ENCODE measurements at places on chromosomes 12 and 14.

DNA sequence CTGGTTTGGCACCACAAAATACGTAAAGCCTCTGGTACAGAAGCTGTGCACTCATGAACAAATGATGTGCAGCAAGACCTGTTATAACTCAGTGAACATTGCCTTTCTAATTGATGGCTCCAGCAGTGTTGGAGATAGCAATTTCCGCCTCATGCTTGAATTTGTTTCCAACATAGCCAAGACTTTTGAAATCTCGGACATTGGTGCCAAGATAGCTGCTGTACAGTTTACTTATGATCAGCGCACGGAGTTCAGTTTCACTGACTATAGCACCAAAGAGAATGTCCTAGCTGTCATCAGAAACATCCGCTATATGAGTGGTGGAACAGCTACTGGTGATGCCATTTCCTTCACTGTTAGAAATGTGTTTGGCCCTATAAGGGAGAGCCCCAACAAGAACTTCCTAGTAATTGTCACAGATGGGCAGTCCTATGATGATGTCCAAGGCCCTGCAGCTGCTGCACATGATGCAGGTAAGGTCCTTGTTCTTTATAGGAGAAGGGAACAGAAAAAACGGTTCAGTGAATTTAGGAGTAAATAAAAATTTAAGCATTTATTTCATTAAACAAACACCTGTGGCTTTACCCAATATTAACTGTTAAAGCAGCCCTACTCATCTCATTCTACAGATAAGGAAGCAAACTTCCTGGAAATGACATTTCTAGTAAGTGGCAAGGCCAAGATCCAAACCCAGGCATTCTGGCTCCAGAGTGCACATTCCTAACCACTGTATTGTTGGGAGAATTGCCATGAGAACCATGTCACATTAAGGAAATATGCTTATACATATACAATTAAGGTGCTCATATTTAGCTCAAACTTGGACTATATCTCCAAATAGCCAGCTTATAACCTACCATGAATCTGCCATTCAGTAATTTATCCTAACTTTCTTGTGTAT, 11.7 kb downstream of the COCH start:
- DNase-seq: no peak

GRCh38 chr14:61565181-61565580, 130.1 kb upstream of the HIF1A start:
- no peak for DNase-seq

- no peak for DNase-seq
Measured at GRCh38 chr12:21568115-21568514, 36.5 kb downstream of the GYS2 start.

- no peak for DNase-seq
Measured at GRCh38 chr12:95944108-95944704, 1.1 kb downstream of the AMDHD1 start.

GRCh38 chr14:38212111-38212510, 4.4 kb downstream of the SSTR1 start:
- no peak for DNase-seq

DNA sequence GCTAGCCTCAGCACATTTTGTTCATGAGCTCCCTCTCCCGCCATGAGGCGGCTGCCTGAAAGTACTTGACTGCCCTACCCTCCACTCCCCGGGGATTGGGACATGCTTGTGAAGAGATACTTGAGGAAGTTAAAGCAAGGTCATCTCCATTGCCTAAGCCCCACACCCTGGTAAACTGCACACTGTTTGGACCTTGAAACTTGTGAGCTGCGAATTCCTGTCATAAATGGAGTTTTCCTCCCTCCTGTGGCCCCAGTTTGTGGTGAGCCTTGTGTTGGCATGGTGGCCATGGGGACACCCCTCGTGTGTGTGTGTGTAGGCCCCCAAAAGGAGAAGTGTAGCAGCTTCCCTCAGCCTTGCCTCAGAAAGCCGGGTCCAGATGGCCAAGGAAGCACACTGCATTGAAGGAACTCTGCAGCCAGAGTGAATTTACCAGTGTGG, 395.5 kb downstream of the ZFP36L1 start:
- no peak for DNase-seq

- DNase-seq: no peak
Measured at GRCh38 chr14:24408764-24409163, 10.0 kb downstream of the NYNRIN start.

DNA sequence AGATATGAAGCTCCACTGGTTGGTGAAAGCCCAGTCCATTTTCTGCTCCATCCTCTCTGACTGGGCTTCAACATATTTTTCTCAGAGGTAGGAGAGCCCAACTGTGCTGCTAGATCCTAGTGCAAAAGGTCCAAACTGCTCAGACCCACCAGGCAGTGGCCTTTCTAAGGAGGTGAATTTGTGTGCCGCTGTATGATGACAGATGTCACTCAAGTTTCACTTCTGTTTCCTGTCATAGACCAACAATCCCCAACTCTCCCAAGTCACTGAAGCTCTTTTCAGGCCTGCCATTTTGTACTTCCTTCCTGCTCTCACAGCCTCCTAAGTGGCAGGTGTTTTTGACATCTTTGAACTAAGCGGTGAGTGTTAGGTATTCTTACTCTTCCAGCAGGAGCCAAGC, 16.4 kb upstream of the RNASE4 start:
- no peak for DNase-seq

DNA sequence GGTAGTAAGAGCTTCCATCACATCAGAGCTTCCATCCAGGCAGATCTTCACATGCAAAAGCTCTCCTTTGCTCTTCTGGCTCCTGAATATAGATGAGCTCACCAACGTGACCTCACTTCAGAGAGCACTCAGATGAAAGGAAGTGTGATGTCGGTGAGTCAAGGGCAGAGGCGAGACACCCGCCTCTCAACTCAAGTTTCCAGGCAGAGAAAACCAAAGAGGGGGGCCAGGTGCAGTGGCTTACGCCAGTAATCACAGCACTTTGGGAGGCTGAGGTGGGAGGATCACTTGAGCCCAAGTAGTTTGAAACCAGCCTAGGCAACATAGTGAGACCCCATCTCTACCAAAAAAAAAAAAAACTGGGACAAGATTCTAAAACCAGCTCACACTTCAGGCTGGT, 126.9 kb downstream of the DUSP6 start:
- DNase-seq: peak; percentile 46

DNA sequence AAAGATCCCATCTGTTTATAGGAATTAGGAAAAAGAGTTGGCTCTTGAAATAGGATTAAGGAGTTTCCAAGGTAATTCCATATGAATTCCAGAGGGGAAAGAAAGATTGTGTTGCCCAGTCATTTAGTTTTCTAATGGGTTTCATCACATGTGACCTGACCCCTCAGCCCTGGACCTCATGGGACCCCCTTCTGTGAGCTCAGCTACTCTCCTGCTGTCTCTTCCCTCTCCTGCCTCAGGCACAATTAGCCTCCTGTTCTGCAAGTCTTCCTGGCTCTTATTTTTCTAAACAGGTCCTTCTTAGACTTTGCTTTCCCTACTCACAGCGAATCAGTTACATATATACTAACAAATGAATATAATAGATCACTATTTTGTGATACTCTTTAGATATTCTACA, 237.7 kb downstream of the TRHDE start:
- no peak for DNase-seq

GRCh38 chr12:49550693-49551252, 11.9 kb downstream of the KCNH3 start:
- DNase-seq: no peak

GRCh38 chr12:88600272-88600671, 20.0 kb upstream of the KITLG start:
- DNase-seq: no peak

DNA sequence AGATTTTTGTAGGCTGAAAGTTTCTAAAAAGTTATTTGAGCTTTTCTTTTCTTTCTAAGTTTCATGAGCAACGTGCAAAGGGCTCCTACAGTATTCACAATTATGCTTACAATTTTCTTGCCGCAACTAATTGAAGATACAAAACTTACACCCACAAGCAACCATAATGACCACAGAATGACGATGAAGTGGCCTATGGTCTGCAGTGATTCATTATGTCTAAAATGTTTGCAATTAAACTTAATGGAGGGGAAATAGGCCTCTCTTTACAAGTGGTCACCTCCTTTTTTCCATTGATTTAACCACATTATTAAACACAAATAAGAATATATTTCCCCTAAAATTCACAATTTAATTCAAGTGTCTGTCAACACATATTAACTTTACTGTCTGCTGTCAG, 732.6 kb upstream of the FLRT2 start:
- peak; percentile 70 for DNase-seq

- DNase-seq: no peak
Measured at GRCh38 chr14:24437020-24437735, 5.4 kb downstream of the SDR39U1 start.

DNA sequence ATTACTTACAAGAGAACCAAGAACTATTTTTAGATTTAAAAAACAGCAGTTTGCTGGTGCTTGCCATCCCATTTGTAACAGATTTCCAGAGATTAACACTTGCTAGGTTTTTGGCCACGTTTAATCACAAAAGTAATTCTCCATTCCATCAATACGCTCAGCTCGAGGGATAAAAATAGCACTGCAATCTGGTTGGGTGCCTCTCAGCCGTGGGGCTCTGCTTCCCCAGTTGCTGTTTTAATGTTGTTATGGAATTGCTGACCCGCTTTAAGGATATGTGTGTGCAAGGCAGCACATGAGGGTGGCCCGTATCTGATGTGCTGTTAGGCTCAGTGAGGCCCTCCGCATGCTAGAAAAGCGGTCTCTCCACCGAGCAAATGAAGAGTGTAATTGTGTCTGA, 222.2 kb upstream of the TMEM260 start:
- DNase-seq: no peak

DNA sequence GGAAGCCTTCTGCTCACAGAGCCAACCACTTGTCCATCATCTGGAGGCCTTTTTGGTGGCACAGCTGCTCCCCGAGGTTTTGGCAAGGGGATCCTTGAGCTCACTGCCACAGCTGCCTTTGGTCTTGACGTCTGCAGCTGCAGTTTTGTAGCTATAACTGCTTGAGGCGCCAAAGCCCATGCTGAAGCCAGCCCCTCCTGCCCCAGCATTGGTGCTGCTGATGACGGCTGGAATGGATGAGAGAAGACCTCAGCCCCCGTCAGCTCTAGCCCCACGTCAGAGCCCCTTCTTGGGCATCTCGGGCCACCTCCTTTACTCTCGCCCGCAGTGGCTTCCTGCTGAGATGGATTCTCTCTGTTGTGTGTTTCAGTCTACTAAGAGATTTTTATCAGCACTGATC, 12.3 kb upstream of the KRT74 start:
- DNase-seq: no peak

DNA sequence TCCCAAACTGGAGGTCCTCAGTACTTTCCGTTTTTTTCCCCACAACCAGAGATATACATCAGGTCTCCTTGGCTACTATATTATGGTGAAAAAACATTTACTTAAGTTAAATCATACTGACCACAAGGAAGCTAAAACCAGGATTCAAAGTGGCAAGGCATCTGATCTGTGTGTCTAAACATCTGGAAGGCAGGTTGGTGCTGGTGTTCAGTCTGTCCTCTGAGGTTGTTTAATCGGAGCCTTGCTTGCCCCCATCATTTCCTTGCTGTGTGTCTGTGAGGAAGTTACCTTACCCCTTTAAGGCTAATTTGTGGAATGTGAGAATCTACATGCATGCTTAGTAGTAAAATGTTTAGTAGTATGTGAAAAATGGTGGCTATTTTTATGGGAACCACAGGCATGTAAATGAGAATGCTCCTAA, 75.6 kb downstream of the GALNT4 start:
- DNase-seq: no peak

DNA sequence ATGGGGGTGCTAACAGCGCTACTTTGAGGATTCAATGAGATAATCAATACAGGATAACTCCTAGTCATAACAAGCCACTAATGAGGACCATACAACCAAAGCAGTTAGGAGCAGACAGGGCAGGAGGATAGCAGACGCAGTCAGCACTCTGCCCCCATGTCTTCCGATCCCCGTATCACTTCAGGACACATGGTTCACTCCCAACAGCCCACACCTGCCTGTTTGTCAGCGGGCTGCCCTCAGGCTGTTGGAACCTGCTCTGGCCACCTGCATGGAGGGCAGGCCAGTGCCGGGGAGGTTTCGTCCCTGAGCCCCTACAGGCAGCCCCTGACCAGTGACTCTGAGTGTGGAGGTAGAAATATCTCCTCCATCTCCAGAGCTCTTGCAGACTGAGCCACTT, 37.1 kb upstream of the LTBP2 start:
- no peak for DNase-seq

DNA sequence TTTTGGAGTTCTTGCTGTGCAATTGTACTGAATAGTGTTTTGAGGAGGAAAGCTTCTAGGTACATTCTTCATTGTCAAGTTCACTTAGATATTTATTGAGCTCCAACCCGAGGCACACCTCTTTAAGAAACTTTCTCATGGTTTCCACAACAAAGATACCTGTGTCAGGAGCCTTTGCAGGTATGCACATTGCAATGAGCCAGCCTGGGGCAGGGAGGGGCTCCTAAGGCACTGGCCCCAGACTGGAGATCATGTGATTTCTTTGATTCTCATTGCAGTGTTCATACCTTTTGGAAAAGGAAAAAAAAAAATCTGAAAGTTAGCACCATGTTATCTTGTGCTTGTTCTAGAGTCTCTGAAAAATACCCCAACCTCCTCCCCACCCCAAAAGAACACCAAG, 80.3 kb downstream of the PRMT8 start:
- no peak for DNase-seq

DNA sequence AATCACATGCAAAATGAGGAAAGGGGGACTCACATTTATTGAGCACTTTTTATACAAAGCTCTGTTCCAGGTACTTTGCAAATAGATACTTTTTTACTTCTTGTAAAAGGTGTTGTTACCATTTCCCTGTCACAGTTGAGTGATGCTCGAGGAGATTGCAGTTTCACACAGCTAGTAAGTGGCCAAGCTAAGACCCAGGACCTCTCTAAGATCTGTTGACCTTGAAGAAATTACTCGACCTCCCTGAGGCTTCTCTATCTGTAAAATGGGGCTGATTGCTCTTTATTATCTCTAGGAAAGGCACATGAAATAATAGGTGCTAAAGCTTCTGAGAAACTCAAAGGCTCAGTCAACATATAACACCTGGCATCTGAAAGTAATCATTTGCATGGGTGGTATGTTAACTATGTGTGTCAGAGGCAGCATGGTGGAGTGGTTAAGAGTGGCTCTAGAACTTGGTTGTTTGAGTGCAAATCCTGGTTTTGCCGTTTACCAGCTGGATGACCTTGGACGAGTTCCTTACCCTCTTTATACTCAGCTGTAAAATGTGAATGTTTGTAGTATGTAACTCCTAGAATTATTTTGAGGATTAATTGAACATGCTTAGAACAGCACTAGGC, 41.5 kb downstream of the IFT81 start:
- peak; percentile 32 for DNase-seq

GRCh38 chr14:21455592-21455911, 371 bp downstream of the CHD8 start:
- DNase-seq: no peak

DNA sequence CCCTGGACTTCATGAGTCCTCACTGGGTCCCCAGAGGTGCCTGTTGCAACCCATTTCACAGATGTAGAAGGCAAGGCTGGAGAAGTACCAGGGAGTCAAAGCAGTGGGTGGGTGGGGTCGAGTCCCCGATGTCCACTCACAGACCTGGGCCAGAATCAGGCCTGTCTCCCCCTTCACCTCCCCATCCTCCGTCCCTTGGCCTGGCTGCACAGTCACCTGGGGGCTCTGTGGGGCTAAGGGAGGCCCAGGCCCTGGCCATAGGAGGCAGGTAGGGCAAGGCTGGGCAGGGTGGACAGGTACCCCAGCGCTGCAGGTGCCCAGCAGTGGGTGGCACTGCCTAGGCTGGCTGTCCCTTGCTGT, 29.5 kb downstream of the RTL1 start:
- DNase-seq: no peak
